ENCODE measurements at places on chromosomes 16 and 17. TPM values are rescaled to one million over a fixed set of nuclear protein-coding genes. Genes with fewer than 3 reads are reported as not detected.

KCNJ18 gene
- not detected for total RNA-seq

WFDC1 gene
- total RNA-seq = 0.59 TPM

KRTAP4-4 gene
- not detected for total RNA-seq

PERCC1 gene
- total RNA-seq = not detected

CLEC3A gene
- total RNA-seq = not detected

TPSB2 gene
- not detected for total RNA-seq

DUSP14 gene
- 49.6 TPM for total RNA-seq

CDH16 gene
- total RNA-seq = not detected

CLEC16A gene
- total RNA-seq = 9.8 TPM

COASY gene
- total RNA-seq = 43.4 TPM

KRT25 gene
- total RNA-seq = not detected

PRDM7 gene
- total RNA-seq = not detected

SEZ6L2 gene
- 3.4 TPM for total RNA-seq

TBC1D3 gene
- total RNA-seq = not detected

TRPV3 gene
- under 0.01 TPM for total RNA-seq

Measured in bronchus fibroblast of lung (primary cell).